ENCODE measurements at places on chromosomes 6 and 20.

DNA sequence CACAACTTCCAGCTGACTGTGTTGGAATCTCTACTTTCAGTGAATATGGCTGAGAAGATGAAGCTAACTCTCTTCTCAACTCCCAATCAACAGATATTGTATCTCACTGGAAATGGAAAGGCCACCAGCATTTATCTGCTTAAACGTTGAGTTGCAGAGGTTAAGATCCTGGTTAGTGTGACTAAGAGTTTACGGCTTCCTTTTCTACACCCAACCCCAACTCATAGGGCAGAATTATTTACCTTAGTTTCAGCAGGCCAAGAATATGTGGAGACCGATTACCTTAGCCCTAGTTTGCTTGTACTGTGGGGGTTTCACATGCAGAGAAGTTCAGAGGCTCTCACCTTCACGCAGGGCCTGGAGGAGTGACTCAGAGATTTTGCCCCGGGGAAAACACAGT lies 1026.6 kb downstream of the EYS start:
- no peak for DNase-seq

GRCh38 chr6:145309842-145310535 lies 425.3 kb downstream of the EPM2A start:
- DNase-seq = no peak

DNA sequence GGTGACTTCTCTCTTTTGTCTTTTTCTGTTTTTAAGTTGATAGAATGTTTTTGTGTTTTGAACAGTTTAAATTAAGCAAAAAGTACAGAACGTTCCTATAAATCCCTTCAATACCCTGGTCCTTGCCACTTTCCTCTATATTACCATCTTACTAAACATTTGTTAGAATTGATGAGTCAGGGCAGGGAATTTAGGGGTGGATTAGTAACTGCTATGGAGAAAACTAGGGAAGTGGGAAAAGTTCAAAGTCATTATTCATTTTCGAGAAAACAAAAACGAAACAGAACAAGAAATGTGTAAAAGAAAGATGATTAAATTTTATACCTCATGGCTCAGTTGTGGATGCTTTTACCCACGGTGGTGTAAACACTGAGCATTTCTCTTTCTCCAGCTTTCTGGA lies 240.4 kb upstream of the SULF2 start:
- DNase-seq = no peak

- no peak for DNase-seq
Measured at GRCh38 chr6:103273048-103273447, 1586.7 kb downstream of the HACE1 start.

DNA sequence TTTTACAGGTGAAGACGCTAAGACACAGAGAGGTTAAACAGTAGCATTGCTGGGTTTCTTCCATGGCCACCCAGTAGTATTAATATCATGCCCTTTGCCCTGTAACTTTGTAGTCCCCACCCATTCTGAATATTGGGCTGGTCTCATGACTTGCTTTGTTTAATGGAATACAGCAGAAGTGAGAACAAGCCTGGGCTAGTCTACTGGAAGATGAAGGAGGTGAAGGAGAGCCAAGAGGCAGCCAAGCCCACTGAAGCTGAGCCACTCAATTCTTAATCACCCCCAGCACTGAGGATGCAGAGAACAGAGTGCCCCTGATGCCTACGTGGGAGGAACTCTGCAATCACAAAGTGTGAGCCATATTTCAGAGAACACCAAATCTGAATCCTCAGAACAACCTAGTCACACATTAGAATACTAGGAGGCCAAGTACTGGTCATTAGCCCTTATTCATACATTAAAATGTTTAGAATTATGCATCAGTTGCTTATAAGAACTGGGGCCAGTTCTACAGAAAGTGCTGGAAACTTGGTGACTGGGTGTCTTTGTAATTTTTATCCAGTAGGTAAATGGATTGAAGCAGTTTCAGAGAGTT lies 270.1 kb upstream of the PRND start:
- DNase-seq = no peak

DNA sequence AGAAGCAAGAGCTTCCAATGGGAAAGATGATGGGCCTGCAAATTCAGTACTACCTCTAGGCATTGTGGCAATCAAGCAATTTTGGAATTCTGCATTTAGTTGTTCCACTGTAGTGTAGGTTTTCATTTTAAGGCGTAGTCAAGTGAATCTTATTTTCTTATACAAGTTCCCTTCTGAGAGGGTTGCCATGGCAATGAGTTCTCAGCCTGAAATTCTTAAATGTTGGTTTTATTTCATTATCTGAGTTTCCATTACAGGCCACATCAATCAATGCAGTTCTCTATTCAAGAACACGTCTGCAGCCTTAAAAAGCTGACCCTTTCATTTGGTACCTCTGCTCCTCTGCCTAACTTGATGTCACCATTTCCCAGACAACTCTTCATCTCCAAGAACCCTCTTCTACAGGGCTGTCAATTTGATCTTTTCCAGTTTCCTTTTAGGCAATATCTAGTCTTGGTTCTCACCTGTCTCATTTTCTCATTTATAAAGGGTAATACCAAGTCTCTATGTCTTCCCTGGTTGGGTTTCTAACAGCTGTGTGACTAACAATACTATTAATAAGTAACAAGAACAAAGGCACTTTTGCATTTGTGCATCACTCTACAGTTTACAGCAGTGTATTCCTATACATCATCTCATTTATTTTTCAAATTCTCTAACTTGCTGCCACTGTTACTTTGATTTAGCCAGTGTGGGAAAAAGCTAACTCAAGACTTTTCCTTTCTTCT lies 898.2 kb upstream of the FLRT3 start:
- no peak for DNase-seq

- DNase-seq = no peak
Measured at GRCh38 chr6:117352466-117353081, 73.2 kb downstream of the ROS1 start.

- no peak for DNase-seq
Measured at GRCh38 chr6:140040396-140040795, 665.9 kb upstream of the CITED2 start.

DNA sequence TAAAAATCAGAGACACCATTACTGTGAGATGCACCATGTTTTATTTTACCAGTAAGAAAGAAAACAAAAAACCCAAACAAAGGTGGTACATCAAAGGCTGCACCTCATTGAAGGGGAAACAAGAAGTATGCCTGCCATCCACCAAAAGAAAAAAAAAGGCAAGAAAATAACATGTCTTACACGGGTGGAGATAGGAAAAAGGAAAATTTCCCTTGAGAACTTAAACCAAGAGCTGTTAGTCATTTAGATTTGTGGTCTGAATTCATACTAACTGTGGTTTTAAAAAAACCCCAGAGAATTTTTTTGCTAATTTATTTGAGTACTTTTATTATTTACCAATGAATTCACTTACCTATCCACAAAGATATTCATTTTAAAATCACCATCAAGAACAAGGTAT lies 144.0 kb downstream of the LRRC1 start:
- DNase-seq = no peak

GRCh38 chr20:15992564-15992963 lies 580.7 kb downstream of the KIF16B start:
- DNase-seq = no peak

DNA sequence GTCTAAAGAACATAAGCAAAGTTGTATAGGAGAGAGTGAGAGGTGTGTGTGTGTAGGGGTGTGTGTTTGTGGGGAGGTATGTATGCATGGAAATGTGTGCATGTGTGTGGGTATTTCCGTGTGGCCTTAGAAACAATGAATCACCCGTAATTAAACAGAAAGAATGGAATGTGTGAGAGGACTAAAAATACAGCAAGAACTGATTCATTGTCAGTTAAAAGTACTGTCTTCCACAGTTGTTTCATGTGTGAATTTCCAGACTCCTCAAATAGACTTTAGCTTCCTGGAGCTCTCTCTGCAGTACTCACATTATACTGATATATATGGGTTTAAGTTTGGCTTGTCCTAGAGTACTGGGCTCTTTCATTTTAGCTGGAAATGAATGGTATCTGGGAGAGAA lies 145.7 kb downstream of the RIMS1 start:
- no peak for DNase-seq

- DNase-seq = no peak
Measured at GRCh38 chr20:59268870-59269269, 31.5 kb upstream of the EDN3 start.

DNA sequence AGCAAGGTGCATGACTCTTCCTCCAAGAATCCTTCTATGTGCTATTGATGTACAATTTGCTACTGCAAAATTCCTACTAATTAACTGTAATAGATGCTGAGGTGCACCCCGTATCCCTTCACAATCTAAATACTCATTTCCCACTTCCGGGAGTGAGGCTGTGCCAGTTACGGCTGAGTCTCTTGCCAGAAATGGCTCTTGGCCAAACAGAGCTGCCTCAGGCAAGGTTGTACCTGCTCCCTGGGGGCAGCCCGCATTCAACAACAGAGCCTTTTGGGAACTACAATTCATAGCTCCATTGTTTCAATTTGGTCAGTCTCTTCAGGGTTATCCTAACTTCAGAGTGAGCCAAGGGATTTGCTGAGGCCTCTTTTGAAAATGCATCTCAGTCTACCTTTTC lies 789.8 kb upstream of the MAP3K7 start:
- no peak for DNase-seq

DNA sequence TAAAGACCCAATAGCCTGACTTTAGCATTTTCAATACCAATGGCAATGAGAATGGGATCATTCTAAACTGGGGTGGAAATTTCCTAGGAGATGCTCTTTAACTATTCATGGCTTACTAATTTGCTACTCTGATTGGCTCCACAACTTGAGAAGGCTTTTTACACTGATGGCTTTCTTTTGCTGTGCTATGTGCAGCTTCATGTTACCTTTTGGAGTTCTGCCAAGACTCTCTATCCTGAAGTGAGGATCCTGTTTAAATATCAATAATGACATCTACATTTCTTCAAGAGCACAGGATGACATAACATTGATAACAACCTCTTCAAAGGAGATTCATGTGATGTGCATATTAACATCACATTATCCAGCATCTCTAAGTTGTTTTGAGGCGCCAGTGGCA lies 43.4 kb upstream of the SIRPG start:
- no peak for DNase-seq

- peak; percentile 45 for DNase-seq
Measured at GRCh38 chr6:26022132-26022472, 59.5 kb downstream of the TRIM38 start.

GRCh38 chr6:167501831-167502385 lies 177.0 kb downstream of the TTLL2 start:
- DNase-seq = no peak
